ENCODE measurements at places on chromosomes 5 and 9.

- DNase-seq, result no peak
Measured at GRCh38 chr5:126020770-126021169, 402.4 kb upstream of the GRAMD2B start.

DNA sequence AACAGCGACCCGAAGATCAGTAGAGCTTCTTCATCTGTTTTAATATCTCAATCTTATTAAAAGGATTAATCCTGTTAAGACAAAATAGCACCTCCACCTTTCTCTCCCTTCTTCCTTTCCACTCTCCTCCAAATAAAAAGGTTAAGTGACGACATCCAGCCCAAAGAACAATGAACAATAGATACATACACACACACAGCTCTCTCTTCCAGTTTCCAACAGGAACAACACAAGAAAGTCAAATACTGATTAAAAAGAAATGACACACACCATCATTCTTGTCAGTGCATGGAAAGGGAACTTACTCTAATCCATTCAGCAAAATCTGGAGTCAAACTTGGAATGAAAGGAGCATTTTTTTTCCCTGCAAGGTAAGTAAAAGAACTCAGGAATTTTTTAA, 2.8 kb downstream of the ARL15 start:
- DNase-seq, result no peak

DNA sequence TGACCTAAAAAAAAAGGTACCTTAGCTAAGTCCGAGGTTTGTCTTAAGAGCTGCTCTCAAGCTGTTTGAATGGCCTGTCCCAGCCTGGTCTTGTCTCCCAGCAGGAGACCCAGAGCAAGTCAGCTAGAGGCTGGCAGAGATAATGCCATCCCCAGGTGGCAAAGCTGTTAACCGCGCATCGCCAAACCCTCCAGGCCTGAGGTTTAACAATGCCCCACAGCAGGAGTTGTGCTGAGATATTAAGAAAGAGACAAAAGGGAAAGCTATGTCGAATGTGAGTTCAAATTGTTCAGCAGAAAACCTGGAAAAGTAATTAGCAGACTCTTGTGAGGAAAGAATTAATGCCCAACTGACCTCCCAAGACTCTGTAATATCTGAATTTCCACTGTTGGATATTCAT, 187.1 kb downstream of the FSTL4 start:
- DNase-seq, result no peak

- DNase-seq, result no peak
Measured at GRCh38 chr9:131853434-131853833, 113.6 kb upstream of the RAPGEF1 start.

GRCh38 chr9:105539452-105539851, 18.5 kb upstream of the FKTN start:
- no peak for DNase-seq

Measured in CD4-positive, alpha-beta T cell treated with Interleukin-10 for 1 hour (primary cell).